ENCODE measurements at places on chromosomes 13 and 19.
A peak's percentile ranks its signal among the peaks of the same experiment; 100 is the strongest.

DNA sequence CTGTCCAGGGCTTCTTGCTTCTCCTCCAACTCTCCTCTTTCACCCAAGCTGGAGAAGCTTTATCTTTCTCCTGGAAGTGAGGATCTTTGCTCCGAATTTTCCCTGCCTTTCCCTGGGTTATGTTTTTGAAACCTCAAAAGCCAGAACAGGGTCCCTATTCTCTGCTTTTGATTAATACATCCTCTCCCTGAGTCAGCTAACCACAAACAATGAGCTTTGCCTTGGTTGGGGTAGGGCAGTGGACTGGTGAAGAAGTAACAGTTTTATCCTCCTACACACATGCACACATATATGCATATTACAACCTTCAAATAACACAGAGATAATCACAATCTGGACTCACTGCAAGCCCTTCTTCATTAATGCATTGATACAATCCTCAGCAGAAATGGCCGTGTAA lies 44.6 kb downstream of the DLEU7 start:
- no peak for DNase-seq

- DNase-seq, result no peak
These were observed 291.9 kb downstream of the PCDH20 start for GRCh38 chr13:61123538-61124289.

DNA sequence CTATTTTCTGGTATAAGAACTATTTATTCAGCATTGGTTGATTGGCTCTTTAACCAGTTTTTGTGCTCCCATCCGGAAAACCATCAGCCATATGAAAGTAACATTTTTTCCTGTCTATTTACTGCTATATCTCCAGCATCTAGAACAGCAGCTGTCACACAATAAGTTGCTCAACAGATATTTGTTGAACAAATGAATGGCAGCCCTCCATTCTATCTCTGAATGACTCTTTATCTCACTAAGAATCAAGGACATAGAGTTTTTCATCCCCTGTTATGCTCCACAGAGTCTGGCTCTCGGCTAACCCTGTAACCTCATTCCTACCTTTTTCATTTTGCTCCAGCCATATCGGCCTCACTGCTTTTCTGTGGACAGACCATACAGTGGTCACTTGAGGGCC lies 145.5 kb downstream of the SLITRK6 start:
- DNase-seq, result no peak

DNA sequence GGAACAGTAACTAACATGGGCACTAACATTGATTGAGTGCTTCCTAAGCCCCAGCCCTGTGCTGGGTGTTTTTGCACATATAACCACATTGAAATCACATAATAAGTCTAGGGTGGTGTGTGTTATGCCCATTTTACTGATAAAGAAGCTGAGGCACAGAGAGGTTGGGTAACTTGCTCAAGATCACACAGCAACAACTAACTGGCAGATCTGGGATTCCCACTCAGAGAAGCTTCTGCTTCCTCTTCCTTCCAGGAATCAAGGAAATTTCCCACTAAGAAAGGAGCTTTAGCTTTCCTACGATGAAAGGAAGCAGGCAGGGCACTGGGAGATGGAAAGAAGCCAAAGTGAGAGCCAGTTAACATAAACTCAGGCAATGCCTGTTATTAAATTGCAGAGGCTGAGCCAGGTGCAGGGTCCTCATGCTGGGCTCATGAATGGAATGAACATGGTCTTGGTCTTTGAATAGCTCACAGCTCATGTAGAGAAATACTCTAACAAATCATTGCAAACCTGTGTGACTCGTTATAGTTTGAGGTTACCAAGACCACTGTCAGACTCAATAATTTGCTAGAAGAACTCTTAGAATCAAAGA lies 10.1 kb downstream of the SSC5D start:
- DNase-seq, result no peak

DNA sequence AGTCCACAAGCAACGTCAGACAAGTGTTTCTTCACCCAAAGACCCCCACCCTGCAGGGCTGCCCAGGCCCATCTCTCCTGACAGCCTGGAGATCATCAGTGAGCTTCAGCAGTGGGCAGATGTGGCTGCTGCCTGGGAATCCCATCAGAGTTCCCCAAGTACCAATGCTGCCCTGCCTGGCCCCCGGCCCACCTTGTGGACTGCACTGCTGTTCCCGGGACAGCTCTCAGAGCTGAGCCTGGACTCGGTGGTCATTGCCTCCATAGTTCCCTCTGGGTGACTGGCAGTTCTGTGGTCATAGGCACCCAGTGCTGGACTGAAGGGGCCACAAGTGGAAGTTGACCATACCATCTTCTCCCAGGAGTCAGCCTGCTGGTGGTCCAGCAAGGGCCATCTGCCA lies 24.5 kb upstream of the ZNF492 start:
- no peak for DNase-seq

GRCh38 chr19:17334414-17335409 lies at the start of gene ANO8:
ANO8 (minus strand) TSS chr19:17334855; CDS start chr19:17334670, 185 bp downstream.
- DNase-seq, result peak; percentile 94

- DNase-seq, result no peak
These were observed 41.4 kb downstream of the DEDD2 start for GRCh38 chr19:42175952-42176648.

DNA sequence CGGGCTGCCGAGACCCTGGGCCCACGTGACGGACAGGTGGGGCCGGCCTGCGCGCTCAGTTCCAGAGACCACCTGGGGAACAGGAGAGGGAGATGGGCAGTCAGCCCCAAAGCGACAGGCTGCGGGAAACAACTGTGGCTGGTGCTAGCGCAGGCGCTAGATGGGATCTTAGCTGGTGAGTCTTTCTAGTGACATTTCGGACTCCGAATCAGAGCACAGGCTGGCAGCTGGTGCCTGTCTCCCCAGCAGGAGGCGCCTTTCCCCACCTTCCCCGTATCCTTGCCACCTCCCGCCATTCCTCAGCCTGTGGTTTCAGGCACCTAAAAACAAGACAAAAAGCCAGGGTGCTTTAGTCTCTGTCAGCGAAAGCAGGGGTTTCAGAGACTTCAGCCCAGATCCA lies 19.4 kb upstream of the RANBP3 start:
- DNase-seq, result no peak

DNA sequence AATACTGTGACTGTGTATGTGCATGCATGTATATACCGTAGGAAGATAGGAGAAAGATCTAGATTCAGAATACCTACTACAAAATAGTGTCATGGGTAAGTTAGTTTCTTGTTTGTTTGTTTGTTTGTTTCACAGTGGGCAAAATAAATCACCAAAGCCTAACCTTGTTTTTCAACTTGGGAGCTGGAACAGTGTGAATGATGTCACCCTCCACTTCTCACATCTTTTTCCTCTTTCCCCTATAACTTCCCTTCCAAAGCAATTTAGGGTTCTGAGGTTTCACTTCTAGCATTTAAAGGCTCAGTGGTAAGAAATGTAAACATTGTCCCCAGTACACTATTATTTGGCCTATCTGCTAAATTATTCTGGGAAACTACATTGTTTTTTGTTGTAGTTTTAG lies 5.4 kb downstream of the KCTD4 start:
- no peak for DNase-seq

GRCh38 chr19:10863107-10863717 lies 8.1 kb upstream of the CARM1 start:
- DNase-seq, result no peak

- DNase-seq, result no peak
These were observed 9.1 kb downstream of the SLC15A1 start for GRCh38 chr13:98743377-98743776.

DNA sequence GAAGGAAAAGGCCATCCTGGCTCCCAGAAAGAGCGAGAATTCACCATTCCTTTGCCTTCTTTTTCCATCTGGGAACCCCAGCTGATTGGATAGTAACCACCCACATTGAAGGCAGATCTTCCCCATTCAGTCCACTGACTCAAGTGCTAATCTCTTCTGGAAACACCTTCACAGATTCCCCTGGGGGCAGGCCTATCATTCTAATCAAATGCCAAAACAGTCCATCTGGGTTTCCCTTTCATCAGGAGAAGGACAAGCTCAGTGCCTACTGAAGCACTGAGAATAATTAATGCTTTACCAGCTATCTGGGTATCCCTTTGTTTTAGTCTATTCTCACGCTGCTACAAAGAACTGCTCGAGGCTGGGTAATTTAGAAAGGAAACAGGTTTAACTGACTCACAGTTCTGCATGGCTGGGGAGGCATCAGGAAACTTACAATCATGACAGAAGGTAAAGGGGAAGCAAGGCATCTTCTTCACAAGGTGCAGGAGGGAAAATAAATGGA lies 293.2 kb downstream of the ENOX1 start:
- no peak for DNase-seq

DNA sequence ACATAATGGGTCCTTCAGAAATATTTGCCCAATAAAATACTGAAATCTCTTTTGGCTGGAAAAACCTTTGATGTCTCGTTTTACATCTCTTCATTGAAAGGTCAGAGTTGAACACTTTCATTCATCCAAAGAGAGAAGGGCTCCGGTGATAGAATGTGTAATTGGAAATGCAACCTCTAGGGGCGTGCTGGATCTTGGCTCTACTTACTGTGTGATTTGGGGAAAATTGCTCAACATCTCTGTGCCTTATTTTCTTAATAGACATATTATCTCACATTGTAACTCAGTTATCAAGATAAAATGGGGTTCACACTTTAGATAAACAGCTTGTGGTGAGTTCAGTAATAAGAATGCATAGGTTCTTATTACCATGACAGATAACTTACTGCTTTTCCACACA lies 1444.1 kb downstream of the SLITRK5 start:
- no peak for DNase-seq

- no peak for DNase-seq
These were observed 204.7 kb downstream of the FGF14 start for GRCh38 chr13:102197193-102197592.

DNA sequence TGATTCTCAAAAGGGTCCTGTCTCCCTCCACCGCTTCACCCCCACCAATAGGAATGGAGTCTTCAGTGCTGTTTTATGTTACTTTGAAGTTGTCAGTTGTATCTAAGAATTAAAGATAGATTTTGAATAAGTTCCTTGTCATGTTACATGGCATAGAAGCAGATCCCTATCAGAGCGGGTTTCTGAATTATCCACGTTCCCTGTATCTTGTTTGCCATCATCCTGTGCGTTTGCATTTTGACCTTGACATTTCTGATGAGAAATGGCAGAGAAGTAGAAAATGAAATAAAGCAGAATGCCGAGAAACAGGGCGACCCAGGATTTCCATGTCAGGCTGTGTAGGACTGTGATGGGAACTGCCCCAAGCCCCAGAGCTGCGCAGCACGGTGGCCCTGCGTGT lies 120.7 kb upstream of the RNF113B start:
- DNase-seq, result no peak

GRCh38 chr19:35483089-35483488 lies 7.2 kb downstream of the KRTDAP start:
- DNase-seq, result no peak

DNA sequence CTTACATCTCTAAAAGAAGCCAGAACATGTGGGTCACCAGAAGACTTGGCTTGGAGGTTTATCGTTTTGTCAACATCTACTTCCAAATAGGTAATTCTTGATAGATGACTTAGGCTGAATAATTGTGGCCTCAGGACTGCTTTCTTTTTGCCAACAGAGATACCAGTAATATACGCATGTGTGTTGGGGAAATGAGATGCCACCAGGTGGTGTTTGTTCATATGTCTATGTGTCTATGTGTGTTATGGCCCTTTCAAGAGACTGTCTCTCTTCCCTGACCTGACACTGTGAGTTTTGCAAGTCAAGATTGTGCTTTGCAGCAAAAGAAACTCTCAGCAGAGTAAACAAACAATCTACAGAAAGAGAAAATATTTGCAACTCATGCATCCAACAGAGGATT lies 31.6 kb upstream of the METTL21C start:
- DNase-seq, result no peak

- DNase-seq, result no peak
These were observed 30.2 kb downstream of the ZFR2 start for GRCh38 chr19:3838661-3839060.

- DNase-seq, result no peak
These were observed 30.0 kb upstream of the NCCRP1 start for GRCh38 chr19:39166571-39167391.

- DNase-seq, result peak; percentile 33
These were observed 3.4 kb downstream of the PBX4 start for GRCh38 chr19:19615086-19615485.

DNA sequence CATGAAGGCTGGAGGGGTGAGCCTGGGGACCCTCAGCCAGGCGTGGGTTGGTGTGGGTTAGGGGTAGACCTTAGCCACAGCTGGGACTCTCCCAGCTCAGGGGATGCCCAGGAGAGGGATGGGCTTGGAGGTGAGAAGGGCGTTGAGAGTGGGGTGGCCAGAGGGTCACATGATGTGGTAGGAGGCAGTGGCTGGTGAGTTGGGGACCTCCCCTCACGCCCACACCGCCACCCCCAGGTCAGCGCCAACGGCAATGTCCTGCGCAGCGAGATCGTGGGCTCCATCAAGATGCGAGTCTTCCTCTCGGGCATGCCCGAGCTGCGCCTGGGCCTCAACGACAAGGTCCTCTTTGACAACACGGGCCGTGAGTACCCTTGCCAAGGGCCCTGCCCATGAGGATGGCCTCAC lies 28.5 kb downstream of the AP1M1 start:
- no peak for DNase-seq

GRCh38 chr13:31089649-31090048 lies 72.1 kb downstream of the HSPH1 start:
- no peak for DNase-seq

DNA sequence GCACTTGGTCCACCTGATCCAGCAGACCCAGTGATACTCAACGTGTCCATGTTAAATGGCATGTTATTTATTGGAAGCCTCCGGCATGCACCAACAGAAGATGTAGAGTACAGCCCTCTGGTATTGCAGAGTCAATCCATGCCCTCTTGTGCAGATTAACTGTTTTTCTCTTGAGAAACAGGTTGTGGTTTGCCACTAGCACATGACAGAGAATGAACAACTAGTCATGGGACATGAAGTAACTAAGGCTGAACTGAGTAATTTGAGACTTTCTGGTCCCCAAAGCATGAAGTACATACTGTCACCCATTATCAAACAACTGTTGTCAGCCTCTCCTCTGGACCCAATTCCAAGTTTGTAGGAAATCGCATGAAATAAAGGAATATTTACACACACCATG lies 3.2 kb downstream of the ZNF562 start:
- no peak for DNase-seq

GRCh38 chr19:13974073-13974472 lies 21.8 kb downstream of the DCAF15 start:
- peak; percentile 58 for DNase-seq

- no peak for DNase-seq
These were observed 93.2 kb upstream of the SOX1 start for GRCh38 chr13:111973605-111974340.

- DNase-seq, result no peak
These were observed 109.5 kb downstream of the DNAJC15 start for GRCh38 chr13:43132911-43133310.

DNA sequence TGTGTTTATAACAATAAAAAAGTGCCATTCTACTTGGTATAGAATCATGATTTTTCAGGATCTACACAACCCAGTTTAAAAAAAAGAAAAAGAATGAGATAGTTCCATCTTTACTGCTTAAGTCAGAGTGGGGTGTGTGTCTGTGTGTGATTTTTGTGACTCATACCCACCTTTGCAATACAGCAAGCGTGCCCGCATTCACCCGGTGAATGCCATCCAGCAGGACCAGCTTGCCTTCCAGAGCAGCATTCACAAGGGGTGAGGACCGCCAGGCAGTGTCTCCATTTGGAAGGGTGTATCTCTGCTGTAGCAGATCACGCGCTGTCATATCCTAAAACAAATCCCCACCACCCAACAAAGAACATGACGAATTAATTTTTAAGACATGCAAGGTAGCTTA lies 127.7 kb downstream of the VWA8 start:
- DNase-seq, result no peak

Measured in CD4-positive, alpha-beta T cell treated with Interleukin-6 at 100 ng/mL for 8 hours (primary cell).